ENCODE measurements at places on chromosomes 6 and 20.

- no peak for DNase-seq
Measured at GRCh38 chr6:124722141-124722878, 239.9 kb upstream of the RNF217 start.

- DNase-seq: no peak
Measured at GRCh38 chr6:110960014-110960390, 1.5 kb downstream of the GTF3C6 start.

DNA sequence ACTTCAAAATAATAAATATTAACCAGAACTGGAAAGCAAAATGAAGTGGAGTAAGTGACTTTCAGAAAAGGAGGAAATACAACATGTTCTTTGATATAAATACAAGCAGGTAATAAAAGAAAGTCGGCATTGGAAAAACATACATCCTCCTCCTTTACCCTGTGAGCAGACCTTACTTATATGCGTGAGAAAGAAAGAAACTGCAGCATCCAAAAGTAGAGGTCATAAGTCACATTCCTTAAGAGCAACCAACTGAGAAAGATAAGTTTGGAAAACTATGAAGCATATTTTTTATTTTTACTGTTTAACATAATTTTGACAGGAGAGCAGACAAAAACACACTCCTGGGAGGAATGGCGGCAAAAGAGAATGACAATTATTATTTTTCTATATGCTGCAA, 155.5 kb downstream of the HACE1 start:
- no peak for DNase-seq

DNA sequence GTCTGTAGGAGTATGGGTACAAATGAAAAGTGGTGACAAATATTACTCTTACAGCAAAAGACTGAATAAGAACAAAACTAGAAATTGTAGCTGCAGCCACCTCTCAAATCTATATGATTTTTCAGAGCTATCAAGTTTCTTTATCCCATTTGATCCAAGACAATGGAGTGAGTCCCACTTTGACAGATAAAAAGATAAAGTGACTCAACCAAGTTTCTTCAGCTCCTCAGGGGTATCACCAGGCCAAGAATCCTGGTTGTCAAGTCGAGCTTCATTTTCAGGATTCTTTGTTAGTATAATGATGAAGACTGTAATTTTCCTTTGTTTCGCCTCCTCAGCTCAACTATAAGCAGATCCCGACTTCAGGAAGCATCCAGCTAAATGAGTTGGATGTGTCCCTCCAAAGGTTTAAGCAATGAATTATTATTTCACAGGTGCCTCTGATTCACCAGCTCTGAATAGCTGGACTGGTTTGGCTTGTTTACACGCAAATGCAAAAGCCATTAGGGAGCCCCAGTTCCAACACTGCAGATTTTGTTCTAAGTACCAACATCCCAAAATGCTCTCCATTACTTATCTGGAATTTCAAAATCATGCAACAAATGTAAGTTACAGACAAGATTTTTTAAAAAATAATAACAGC, 238.9 kb downstream of the MAFB start:
- DNase-seq: no peak

GRCh38 chr20:14597206-14597715, 259.8 kb upstream of the FLRT3 start:
- DNase-seq: no peak

DNA sequence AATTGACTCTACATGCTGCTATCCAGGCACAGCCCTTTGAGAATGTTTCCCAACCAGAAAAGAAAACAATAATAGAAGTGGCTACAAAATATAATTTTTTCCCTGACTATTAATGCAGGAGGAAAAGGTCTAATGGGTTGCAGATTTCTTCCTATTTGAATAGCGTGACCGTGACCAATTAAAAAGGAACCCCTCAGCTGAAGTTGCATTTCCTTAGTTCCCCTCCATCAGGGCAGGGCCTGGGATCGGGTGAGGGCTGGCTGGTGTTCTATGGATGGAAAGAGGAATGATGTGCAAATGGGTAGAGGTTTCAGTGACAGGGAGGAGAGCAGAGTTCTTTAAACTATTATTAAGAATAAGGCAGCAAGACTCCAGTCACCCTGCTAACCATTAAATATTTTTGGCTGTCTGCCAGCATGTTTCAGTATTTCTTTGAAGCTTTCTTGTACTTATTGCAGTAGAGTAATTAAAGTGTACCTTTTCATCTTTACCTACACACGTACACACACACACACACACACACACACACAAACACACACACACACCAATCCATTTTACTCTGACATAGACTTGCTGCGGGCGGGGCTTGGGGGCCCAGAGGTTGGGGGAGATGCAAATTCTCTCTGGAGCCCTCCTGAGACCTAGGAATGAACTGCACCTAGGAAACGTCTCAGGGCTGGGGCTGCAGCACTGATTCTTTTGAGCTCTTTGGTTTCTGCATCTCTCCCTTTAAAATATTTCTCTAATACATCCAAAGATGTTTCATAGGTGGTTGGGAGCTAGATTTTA, 154.8 kb upstream of the SLC35B3 start:
- DNase-seq: no peak

Measured in left hindlimb (tissue), 1 donor.